IMR-90 (cell line): ENCODE measurements at places on chromosomes 7 and 10. TPM values are rescaled to one million over a fixed set of nuclear protein-coding genes. Genes with fewer than 3 reads are reported as not detected.

- DNase-seq: no peak
Measured at GRCh38 chr10:132981746-132982145, 39.4 kb upstream of the CFAP46 start.

DNA sequence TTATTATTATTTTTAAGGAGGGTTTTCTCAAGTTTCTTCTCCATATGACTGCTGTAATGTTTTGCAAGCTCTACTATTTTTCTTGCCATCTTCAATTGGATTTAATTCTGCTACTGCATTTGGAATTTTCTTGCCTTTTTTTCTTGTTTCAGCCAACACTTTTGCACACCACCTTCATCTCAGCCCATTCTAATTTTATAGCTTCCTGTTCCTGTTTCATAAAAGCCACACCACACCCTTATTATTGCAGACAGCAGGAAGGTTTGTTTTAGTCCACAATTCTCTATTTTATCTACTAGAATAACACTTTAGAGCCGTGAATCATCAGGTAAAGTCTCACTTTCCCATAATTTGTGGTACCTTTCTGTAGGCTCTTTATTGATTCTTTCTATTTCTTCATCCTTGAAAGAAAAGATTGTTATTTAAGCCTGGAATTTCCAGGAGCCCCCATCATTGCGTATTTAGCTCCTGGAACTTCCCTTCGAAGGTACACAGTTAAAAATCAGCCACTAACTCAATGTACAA lies 209.3 kb upstream of the TBX20 start:
- DNase-seq: no peak

DNA sequence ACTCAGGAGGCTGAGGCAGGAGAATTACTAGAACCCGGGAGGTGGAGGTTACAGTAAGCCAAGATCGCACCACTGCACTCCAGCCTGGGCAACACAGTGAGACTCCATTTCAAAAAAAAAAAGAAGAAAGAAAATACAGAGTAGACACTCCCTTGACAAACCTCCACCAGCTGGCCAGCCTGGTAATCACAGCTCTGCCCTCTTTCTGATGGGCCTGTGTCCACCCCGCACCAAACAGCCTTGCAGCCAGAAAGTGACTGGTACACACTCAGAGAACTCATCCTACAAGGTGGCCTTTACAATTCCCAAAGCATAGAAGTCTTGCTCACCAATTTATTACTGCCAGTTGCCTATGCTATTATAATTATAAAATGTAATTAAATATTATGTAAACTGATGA lies 66.6 kb downstream of the COBL start:
- no peak for DNase-seq

Gene ANKRD22
- not detected in 2 replicates for total RNA-seq

Gene TMEM140
- 0.28 and 0.72 TPM in 2 replicates for total RNA-seq
